Activated effector memory CD4-positive, alpha-beta T cell treated with Interleukin-2 at 50 U/mL for 16 hours (primary cell): ENCODE measurements at places on chromosomes 13 and 19.

- DNase-seq = no peak
These were observed 55.8 kb downstream of the AKAP11 start for GRCh38 chr13:42327725-42328124.

DNA sequence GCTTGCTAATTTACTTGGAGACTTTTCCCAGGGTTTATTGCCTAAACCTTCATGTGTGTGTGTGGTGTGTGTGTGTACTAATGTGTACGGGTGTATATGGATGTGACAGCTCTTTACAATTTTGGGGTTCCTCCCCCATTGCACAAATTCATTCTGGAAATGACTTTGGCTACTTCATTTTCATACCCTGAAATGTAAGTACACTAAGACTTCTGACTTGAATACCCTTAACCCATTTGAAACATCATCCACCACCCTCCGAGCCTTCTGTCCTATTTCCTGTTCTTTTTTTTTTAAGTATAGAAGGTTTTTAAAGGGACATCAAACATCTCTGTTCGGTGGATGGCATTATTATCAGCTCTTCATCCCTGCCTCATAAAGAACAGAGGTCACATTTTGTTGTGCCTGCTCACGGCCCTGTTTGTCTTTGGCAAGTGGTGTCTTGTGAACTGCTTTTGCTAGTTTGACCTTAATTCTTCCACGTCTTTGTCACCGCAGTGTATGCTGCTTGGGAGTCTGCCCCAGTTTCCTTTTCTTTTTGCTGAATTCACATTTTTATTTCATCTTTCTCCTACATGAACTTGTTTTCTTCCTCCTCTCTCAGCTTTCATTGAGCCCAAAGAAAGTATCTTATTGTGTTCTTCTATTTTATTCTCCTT lies 228.3 kb downstream of the FOXO1 start:
- DNase-seq = no peak

GRCh38 chr13:74550039-74550438 lies 415.8 kb upstream of the KLF12 start:
- no peak for DNase-seq

DNA sequence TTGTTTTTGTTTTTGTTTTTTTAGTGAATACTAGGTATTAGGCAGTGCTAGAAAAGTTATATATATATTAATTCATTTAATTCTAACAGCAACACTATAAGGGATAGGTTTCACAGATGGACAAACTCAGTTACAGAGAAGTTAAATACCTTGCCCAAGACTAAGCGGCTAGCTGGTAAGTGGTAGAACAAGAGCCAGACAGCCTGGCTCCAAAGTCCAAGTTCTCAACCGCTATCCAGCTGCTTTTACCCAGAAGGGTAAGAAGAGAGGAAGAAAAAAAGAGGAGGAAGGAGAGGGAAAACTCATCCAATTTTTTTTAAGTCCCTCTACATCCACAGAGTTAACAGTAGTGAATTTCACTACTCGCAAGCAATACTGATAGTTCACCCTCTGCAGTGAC lies 217.0 kb downstream of the SPRY2 start:
- no peak for DNase-seq

- no peak for DNase-seq
These were observed 416.4 kb downstream of the TSHZ3 start for GRCh38 chr19:30932854-30933253.

DNA sequence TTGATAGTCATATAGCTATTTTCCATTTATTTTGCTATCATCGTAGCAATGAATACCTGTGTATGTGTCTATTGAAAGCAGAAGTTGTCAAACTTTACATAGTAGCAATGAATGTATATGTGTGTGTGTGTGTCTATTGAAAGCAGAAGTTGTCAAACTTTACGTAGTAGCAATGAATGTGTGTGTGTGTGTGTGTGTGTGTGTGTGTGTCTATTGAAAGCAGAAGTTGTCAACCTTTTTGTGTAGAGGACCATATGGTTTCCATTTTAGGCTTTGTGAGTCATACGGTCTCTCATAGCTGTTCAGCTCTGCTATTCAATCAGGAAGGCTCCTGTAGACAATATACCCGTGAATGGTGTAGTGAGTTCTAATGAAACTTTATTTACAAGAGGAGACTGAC lies 20.8 kb downstream of the NLRP4 start:
- DNase-seq = no peak

- no peak for DNase-seq
These were observed 85.4 kb downstream of the SLC7A1 start for GRCh38 chr13:29509999-29510589.

- DNase-seq = no peak
These were observed 124.2 kb downstream of the LMO7 start for GRCh38 chr13:75760131-75761021.

DNA sequence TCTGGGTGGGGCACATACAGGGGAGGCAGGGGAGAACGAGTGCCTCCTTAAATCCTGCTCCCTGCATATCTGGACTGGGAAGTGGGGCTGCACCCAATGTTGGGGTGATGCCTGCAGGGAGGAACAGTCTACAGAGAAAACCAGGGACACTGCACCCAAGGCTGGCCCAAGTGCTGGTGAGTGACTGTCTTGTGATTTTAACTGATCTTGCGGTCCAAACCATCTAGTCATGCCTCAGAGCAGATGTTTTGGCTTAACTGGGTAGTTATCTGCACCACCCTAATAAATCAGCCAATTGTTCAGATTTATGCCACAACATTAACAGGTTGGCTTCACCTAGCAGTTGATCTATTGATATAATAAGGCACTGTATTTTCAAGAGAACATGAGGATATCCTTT lies 219.2 kb upstream of the IRS2 start:
- no peak for DNase-seq

- no peak for DNase-seq
These were observed 430.4 kb downstream of the IRS2 start for GRCh38 chr13:109355875-109356434.

GRCh38 chr19:17943274-17944221 lies 10.7 kb downstream of the CCDC124 start:
- no peak for DNase-seq

- no peak for DNase-seq
These were observed 183.0 kb downstream of the TSHZ3 start for GRCh38 chr19:31166206-31166605.

- no peak for DNase-seq
These were observed 171.5 kb downstream of the KATNAL1 start for GRCh38 chr13:30135868-30136267.

- DNase-seq = peak; percentile 25
These were observed 11.9 kb upstream of the GDF15 start for GRCh38 chr19:18373892-18374629.

DNA sequence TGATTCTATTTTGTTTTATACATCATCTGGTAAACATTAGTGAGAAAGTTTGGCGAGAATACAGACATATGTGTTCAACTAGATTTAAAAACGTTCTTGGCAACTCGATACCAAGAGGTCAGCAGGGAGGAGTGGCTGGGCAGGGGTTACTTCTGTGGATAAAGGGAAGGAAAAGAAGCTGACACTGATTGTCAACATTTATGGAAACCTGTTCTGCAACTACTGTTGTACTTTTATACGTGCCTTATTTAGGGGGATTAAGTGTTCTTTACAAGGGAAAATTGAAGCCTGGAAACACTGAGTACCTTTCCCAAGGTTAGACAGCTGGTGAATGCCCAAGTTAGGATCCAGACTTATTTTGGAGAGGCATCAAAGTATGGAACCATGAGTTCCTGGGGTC lies 65.0 kb downstream of the MTUS2 start:
- no peak for DNase-seq

DNA sequence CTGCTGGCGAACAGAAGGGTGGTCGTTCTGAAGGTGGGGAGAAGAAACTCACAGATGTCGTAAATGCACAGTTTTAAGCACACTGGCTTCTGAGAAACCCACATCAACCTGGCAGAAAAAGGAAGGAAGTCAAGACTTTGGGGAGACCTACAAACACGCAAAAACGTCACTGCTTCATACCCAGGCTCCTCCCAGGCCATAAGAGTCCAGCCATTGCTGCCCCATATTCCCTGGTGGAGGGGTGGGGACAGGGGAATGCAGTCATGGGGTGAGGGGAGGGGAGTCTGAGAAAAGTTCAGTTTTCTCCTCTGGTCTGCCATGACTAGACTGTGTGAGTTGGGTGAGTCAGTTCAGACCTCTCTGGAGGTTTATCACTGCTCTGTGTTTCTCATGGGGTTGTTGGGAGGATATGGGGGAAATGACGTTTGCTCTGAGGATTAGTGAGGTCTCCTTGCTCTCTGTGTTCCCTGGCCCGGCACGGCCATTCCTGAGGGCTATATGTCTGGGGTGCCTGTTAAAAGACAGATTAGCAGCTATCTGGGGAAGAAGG lies 139.0 kb downstream of the FLT1 start:
- no peak for DNase-seq
